ENCODE measurements at places on chromosomes 16 and 17.

DNA sequence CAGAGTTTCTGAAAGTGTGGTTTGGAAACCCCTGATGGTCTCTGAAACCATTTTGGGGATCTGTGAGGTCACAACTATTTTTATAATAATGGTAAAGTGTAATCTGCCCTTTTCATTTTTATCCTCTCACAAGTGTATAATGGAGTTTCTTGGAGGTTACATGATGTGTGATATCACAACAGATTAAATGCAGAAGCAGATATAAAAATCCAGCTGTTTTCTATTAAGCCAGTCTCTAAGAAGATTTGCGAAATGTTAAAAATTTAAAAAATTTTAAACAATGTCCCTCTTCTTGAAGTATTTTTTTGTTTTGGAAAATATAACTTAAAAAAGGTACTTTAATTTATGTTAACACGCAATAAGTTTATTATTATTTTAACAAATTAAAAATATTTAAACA is 48.7 kb downstream of the RPGRIP1L start:
- DNase-seq = no peak

GRCh38 chr17:50967795-50968194 is 101.6 kb upstream of the TOB1 start:
- no peak for DNase-seq

DNA sequence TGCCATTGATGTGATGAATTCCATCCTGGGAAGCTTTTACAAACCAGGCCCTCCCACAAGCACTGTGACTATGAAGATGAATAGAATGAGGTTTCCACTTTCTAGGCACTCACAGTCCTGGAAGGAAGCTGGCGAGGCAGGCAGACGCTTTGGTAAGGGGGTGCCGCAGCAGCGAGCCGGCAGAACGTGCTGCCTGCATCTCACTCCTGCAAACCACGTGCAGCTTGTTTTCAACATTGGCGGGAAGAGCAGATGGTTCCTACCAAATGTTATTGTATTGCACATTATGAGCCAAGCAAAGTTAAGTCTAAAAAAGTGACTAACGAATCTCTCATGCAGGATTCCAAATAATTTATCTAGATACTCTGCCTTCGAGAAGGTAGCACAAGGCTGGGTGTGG is 3.7 kb upstream of the DNAI2 start:
- no peak for DNase-seq

- peak; percentile 56 for DNase-seq
These were observed 4.8 kb downstream of the IL4R start for GRCh38 chr16:27318392-27319256.

DNA sequence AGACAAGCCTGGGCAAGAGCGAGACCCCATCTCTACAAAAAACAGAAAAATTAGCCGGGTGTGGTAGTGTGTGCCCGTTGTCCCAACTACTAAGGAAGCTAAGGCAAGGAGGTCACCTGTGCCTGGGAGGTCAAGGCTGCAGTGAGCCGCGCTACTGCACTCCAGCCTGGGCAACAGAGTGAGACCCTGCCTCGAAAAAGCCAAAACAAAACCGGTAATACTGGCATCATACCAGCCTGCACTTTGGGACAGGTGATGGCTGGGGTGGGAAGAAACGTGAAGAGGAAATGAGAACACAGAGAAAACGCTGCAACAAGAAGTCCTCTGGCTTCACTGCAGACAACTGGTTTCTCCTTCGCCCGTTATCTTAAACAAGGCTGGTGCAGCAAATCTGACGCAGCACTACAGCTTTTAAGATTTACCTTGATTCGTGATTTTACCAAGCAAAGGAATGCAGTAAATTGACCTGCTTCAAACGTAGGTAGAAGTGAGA is 725 bp upstream of the CASC3 start:
- DNase-seq = no peak

DNA sequence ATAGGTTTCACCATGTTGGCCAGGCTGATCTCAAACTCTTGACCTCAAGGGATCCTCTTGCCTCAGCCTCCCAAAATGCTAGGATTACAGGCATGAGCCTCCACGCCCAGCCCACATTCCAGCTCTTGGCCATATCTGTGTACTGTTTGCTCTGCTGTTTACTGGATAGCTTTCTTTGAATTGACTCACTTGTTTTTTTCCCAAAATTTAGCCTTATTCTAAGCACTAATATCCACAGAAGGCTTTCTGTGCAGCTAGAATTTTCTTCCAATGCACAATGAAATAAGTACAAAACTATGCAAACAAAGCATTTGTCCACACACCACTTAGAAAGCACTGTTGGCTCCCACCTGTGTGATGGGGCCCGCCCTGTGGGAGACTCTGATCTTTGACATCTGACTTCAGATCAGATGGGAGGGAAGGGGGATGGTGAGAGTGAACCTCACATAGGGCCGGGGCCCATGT is 72.2 kb downstream of the CLEC16A start:
- no peak for DNase-seq

DNA sequence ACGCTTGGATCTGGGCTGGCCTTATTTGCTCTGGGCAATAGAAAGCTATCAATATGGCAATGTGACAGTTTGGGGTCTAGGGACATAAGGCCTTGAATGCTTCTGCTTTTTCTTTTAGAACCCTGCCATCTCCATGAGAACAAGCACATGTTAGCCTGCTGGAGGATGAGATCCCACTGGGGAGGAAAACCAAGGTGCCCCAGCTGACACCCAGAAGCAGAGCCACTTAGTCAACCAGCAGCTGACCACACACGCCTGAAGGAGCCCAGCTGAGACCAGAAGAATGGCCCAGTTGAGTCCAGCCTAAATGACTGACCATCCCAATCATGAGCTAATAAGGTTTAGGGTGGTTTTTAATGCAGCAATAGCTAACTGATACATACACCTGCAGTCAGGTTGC is 171.2 kb downstream of the AHSP start:
- DNase-seq = no peak

GRCh38 chr16:57810197-57811031 is 8.1 kb upstream of the KIFC3 start:
- DNase-seq = peak; percentile 79

DNA sequence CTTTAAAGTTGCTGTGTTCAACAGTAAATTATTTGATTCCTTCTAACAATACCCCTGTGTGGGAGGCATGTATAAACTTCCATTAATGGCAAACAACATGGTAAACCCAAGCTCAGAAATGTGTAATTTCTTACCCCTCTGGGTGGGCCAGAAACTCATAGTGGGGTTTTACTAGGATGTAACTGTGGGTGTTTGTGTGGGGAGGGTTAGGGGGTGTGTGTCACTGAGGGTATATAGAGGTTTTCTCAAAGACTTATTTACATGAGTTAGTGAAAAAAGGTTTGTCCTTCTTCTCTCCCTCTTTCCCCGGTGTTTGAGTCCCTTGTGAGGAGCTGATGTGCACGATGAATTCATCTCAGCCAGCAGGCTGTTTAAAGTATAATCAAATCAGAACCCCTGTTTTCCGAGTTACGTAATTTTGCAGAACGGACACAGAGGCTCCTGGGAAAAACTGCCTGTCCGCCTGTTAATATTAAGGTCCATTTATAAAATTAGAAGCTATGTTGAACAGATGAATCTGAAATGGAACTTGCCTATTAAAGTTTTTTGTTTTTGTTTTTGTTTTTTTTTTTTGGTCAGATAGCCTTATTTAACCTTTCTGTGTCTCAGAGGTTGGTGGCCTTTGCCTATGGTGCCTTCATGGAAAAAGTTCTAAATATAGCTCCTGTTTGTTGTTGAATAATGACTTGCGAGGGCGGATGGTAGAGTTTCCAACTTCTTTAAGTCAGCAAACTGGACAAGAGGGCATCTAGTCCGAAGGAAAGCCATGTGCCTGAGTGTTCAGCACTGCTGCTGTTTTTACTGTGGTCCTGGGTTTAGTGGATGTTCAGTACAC is 73.3 kb downstream of the MSI2 start:
- no peak for DNase-seq

DNA sequence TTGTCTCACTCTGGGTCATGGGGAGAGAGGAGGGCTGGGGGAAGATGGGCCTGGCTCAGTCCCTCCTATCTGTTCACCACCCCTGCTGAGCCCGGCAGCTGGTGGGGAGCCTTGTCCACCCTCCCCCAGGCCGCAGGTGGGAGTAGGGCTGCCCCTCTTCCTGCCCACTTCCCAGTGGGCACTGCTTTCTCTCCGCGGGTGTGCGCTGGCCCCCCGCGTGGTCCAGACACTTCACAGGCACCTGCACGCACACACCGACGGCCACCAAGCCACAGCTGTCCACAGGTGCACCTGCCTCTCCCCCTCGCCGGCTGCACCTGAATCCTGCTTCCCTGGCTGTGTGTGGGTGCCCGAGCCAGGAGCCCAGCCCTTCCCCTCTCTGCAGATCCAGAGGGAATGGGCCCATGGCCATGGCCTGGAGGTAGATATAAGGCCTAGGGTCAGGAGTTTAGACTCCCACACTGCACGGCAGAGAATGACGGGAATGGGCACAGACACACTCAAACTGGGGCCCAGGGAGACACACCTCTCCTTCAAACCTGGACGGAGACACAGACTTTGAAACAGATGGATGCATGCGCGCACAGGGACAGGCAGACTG is 2.0 kb downstream of the NHERF2 start:
- DNase-seq = no peak

- DNase-seq = no peak
These were observed 1.2 kb downstream of the C16orf54 start for GRCh38 chr16:29744541-29745101.

- DNase-seq = peak; percentile 7
These were observed 37.7 kb upstream of the PHLPP2 start for GRCh38 chr16:71762186-71762585.

- DNase-seq = no peak
These were observed 90.8 kb downstream of the SHISA6 start for GRCh38 chr17:11331547-11332513.

DNA sequence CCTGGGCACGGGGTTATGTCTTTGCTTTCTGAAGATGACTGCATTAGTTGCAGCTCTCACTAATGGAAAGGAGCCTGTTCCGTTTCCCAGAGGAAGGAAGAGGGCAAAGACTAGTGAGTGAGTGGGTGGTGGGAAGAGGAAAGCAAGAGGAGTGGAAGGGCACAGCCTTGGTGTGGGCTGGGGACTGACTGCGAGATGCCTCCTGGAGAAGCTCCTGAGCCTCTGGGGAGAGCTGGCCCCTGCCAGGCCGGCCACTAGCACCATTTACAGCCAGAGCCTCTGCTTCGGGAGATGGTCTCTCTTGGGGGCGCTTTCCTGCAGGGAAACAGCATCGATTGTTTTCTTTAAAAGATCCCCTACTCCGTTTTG is 825 bp upstream of the RHBDL3 start:
- no peak for DNase-seq

GRCh38 chr17:81097943-81098308 is 63.0 kb downstream of the BAIAP2 start:
- peak; percentile 12 for DNase-seq

GRCh38 chr16:70428178-70428998 is 10.5 kb downstream of the ST3GAL2 start:
- peak; percentile 90 for DNase-seq

DNA sequence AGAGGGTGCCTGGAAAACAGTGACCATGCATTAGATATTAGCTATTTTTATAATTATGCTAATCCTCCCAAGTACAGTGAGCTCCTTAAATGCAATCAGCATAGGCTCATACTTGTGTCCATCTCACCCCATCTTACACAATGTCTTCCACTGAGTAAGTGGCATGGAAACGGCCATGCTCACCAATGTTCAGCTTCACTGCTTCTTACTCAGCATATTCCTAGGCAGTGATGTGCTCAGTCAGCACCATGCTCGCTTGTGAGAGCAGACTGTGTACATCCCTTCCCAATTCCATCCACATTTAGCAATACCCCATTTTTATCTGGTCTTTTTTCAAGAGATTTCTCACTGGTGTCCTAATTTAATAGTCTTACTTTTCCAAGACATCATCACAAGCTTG is 454.8 kb upstream of the SOX9 start:
- DNase-seq = no peak

DNA sequence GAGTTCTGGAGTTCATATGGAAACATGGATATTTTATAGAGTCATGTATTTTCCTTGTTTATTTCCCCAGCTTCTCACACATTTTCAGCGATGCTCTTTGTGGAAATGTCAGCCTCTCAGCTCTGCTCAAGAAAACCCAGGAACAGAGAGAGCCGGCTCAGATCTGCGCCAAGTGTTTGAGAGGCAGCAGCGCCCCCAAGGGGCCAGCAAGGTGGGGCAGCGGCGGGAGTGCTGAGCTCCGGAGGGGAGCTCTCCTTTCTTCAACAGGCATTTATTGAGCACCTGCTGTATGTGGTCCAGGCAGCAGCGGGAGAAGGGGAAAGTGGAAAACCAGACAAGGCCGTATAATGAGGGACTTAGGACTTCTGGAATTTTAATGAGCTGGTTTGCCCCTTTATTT is 421.1 kb upstream of the C16orf82 start:
- no peak for DNase-seq

DNA sequence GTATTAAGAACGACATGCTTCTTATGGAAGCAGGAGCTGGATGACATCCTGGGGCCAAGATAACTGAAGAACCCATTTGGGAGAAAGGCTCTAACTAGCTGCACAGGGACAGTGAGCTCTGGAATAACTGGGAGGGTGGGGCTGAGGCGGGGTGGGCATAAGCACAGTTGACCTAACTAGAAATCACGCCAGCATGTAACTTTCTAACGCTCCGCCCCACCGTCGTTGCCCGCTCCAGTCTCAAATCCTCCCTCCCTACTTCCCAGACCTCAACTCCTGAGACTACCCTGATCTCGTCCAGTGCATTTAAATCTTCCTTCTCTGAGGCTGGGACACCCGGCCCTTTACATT is 436 bp downstream of the PHB1 start:
- DNase-seq = no peak

DNA sequence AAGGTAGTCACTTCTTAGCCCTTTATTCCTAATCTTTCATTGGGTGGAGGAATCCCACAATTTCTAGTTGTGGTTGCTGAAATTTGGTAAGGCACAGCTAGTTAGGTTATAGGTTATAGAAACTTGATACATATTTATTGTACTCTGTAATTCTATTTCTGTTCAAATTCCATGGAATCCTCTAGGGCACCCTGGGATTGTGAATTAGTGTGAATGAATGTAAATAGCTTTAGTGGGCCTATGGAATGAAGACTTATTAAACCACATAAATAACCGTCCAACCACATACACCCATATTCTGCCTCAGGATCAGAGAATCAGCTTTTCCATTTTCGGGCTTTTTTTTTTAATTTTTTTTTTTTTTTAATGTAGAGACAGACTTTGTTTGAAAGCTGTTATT is 9.2 kb downstream of the TANC2 start:
- no peak for DNase-seq

- no peak for DNase-seq
These were observed 37.9 kb downstream of the MPRIP start for GRCh38 chr17:17080181-17080631.

GRCh38 chr16:21598701-21599121 is 666 bp upstream of the METTL9 start:
- DNase-seq = no peak

DNA sequence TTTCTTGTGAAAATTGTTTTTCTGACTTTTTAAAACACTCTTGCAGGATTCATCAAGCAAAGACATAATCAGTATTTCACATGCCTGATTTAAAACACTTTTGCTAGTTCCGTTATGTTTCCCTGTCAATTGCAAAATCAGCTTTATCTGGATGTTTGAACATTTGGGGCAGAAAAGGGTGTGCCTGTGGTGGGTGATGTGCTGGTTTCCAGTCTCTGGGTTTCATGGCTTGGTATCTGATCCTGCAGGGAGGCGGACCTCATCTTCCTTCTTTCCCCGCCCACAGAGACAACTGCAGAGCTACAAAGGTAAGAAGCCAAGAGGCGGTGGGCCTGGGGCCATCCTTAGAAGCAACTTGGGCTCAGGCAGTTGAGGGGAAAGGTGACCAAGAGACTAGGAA is 41.8 kb downstream of the NLRC5 start:
- no peak for DNase-seq

GRCh38 chr16:88357317-88358022 is 25.3 kb upstream of the ZNF469 start:
- no peak for DNase-seq
